ENCODE measurements at places on chromosomes 13 and 19.

- no peaks in the 10 kb centered on the region for H3K27me3 ChIP-seq
- peak overlapping the region; percentile 96 for H3K4me3 ChIP-seq
- H3K4me1 ChIP-seq: peaks cover 39% of the 10 kb centered on the region
- peaks cover 19% of the 10 kb centered on the region for H3K36me3 ChIP-seq
These were observed 1.3 kb downstream of the GADD45B start for GRCh38 chr19:2477141-2477710.

GRCh38 chr13:29505511-29505910 is 90.0 kb downstream of the SLC7A1 start:
- peaks cover 27% of the 10 kb centered on the region for H3K4me1 ChIP-seq
- H3K36me3 ChIP-seq: no peaks in the 10 kb centered on the region
- H3K27me3 ChIP-seq: no peaks in the 10 kb centered on the region
- no peak overlapping the region for H3K27ac ChIP-seq
- no peak overlapping the region for H3K4me3 ChIP-seq

GRCh38 chr19:39516270-39516669 is 1.3 kb downstream of the SELENOV start:
- peaks cover 26% of the 10 kb centered on the region for H3K27me3 ChIP-seq
- H3K36me3 ChIP-seq: no peaks in the 10 kb centered on the region
- no peak overlapping the region for H3K4me3 ChIP-seq
- no peak overlapping the region for H3K27ac ChIP-seq

DNA sequence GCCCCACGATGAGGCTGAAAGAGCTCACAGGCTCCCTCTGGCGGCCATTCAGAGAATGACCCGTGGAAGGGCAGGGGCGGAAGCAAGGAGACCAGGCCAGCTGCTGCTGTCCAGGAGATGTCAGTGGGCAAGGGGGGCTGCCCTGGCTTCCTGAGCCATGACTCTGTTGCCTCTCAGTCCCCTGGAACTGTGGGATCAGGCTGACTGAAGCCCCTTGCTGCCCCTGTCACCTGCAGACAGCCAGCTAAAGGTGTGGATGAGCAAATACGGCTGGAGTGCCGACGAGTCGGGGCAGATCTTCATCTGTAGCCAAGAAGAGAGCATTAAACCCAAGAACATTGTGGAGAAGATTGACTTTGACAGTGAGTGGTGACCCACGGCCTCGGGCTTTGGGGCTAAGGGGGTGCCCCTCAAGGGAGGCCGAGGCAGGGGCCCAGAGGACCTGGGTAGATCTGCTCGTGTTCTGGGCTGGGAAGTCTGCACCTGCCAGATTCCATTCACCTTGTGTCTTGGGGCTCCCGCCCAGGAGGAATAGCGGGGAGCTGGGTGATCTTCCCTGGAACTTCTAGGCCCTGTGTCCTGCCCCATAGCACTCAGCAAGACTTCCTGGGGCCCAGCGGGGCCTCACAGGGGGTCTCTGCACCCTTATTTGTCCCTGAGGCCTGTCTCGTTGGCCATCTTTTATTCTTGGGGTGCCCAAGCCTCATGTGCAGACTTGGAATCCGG is 12.5 kb upstream of the ACTN4 start:
- H3K36me3 ChIP-seq: peaks cover 63% of the 10 kb centered on the region
- peaks cover 21% of the 10 kb centered on the region for H3K4me1 ChIP-seq
- peak overlapping the region; percentile 31 for H3K27ac ChIP-seq
- peak; percentile 79 for DNase-seq

- H3K4me3 ChIP-seq: no peak overlapping the region
- no peak overlapping the region for H3K27ac ChIP-seq
- no peaks in the 10 kb centered on the region for H3K4me1 ChIP-seq
- H3K36me3 ChIP-seq: peaks cover 84% of the 10 kb centered on the region
These were observed 14.3 kb upstream of the FKRP start for GRCh38 chr19:46731584-46731983.

GRCh38 chr13:60155978-60156377 is 7.8 kb downstream of the DIAPH3 start:
- H3K4me3 ChIP-seq: no peak overlapping the region
- DNase-seq: no peak
- no peaks in the 10 kb centered on the region for H3K27me3 ChIP-seq
- H3K4me1 ChIP-seq: no peaks in the 10 kb centered on the region

DNA sequence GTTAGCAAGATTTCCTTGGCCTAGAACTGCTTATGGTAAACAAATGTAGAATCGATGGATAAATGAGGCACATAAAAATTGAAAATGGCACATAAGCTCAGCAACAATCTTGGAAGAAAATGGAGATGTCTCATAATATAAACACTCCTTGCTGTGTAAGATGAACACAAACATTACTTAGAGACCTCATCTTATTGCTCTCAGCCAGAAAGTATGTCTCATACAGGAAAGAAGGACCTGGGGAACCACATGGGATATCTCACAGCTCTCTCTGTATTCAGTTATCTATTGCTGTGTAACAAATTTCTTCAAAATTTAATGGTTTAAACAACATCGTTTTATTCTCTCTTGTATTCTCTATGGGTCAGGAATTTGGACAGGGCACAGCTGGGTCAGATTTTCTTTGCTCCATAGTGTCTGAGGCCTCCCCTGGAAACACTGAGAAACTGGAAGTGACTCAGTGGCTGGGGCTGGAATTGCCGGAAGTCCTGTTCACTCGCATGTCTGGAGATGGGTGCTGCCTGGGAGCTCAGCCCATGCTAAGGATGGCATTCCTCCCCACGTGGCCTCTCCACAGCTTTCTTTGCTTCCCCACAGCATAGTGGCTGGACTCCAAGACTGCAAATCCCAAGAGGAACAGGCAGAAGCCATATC is 105.1 kb downstream of the NUFIP1 start:
- H3K27me3 ChIP-seq: no peaks in the 10 kb centered on the region
- no peaks in the 10 kb centered on the region for H3K36me3 ChIP-seq
- no peak overlapping the region for H3K27ac ChIP-seq
- H3K4me3 ChIP-seq: no peak overlapping the region
- DNase-seq: no peak
